ENCODE measurements at places on chromosomes 12 and 14.

- DNase-seq: no peak
Observed at GRCh38 chr14:27134200-27134599, 536.4 kb upstream of the NOVA1 start.

DNA sequence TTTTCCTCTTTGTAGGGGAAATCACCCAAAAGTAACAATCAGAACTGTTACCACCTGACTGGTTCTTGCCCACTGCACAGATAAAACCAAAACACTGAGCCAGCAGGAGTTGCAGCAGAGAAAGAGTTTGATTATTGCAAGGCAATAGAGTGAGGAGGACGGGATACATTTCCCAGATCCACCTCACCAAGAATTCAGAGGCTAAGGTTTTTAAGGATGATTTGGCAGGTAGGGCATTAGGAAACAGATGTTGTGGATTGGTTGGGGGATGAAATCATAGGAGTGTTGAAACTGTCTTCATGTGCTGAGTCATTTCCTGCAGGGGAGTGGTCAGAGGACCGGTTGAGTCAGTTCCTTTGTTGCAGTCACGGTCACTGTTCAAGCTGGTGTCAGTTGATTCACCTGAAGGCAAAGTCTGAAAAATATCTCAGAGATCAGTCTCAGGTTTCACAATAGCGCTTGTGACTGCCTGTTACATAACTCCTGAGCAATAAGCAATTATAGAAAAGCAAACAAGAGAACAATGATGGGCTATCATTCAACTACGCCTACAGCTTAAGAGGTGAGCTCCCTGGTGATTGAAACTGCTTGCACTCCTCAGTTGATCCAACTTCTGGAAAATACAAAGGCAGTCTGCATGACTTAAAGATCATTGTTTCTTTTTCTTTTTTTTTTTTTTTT is 20.3 kb upstream of the AMN1 start:
- DNase-seq: no peak

DNA sequence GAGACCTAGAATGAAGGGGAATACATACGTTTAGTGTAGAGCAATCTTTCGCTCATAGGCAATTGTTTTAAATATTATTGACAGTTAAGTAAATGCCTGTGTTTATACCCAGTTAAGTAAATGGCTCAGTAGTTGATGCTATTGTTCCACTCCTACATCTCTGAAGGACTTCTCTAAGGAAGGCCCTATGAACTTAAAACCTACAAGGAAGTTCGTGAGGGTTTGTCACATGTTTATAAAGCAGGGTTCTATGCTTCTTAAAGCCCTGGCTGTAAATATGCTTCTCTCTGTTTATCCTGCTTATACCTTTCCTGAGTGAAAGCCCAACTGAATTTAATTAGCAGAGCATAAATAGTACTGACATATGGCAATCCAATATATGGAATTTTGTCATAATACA is 282.1 kb upstream of the NPAS3 start:
- no peak for DNase-seq

- no peak for DNase-seq
Observed at GRCh38 chr12:46560089-46560488, 187.5 kb upstream of the SLC38A2 start.

- no peak for DNase-seq
Observed at GRCh38 chr14:101504096-101504948, 57.0 kb upstream of the DIO3 start.

DNA sequence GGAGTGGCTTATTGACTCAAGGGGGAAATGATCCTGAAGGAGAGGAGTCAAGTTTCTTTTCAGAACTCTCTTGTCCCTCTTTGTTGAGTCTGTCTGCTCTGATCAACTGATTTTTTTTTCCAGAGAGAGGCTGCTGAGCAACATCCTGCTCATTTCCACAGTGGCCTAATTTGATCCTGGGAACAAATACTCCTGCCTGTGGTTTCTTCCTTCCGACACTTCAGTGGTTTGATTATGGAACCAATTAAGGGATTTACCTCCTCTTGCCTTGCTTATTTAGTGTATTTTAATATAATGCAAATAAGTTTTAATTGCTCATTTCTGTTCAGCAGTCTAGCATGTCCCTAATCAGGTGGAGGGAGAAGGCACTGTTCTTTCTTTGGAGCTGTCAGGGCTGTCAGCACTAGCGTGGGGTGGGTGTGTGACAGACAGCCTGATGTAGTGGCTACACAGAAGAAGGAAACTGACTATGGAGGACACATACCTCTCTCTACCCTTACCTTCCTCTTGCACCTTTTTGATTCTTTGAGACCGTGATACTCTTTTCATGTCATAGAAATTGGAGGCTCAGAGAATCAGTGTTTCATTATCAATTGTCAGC is 344.9 kb upstream of the STXBP6 start:
- DNase-seq: no peak

- DNase-seq: no peak
Observed at GRCh38 chr14:61334197-61334701, 12.9 kb downstream of the PRKCH start.

DNA sequence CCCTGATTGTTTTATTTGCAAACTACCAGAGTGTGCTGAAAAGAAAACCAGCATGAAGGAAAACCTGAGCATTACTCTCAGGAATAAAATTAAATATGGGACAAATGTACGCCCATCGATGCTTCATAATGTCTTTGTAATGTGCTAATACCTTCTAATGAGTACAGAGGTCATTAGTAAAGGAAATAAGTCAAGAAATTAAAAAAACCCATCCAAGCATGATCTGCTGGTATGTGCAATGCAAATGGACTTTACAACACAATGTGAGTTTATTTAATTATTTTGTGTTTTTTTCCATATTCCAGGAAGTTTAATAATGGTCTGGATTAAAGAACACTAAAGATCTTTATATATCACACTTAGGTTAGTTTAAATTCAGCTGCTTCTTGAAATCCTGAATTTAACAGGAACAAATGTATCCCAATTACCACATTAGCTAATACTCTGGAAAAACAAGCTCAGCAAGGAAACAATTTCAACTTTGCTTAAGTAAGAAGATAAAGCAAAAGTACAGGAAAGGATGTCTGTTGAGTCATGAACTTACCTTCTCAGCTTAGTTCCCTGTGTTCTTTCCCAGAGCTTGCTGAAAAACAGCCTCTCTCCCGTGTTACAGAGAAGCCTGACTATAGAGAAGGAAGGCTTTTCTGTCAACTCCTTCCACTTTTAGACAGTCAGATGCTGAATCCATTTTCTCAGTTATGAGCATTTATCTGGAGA is 179.3 kb upstream of the TMEM260 start:
- no peak for DNase-seq

GRCh38 chr14:48473944-48474343 is 798.5 kb upstream of the MDGA2 start:
- no peak for DNase-seq

DNA sequence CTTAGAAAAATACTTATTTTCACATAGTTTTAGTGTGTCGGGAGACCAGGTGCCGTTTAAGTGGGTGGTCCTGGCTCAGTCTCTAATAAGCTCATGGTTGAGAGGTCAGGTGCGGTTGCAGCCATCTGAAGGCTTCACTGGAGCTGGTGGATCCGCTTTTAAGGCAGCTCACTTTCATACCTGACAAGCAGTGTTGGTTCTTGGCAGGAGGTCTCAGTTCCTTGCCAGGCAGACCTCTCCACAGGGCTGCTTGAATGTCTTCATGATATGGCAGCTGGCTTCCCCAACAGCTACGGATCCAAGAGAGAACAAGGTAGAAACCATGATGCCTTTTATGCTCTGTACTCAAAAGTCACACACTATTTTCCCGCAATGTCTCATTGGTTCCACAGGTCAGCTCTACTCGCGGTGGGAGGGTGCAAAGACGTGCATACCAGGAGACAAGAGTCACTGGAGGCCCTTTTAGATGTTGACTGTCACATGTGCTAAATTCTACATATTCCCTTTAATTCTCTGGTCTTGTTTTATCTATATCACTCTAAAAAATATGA is 8.0 kb upstream of the ZDHHC17 start:
- no peak for DNase-seq

- no peak for DNase-seq
Observed at GRCh38 chr14:59870277-59871165, at the start of gene RTN1. Gene RTN1, minus strand, starts transcription at chr14:59870776. Its CDS starts 146 bp downstream, at chr14:59870630.

Data from hematopoietic multipotent progenitor cell treated with erythropoietin and hydrocortisone succinate and interleukin-3 and kit ligand, for 15 days (in vitro differentiated cells).